ENCODE measurements at places on chromosomes 5 and 9. TPM values are rescaled to one million over a fixed set of nuclear protein-coding genes. Genes with fewer than 3 reads are reported as not detected.

Gene TICAM2
- total RNA-seq, result 1.3 TPM

Gene SOX30
- total RNA-seq, result under 0.01 TPM

Gene HMMR
- 0.33 TPM for total RNA-seq

Gene SCGB3A2
- not detected for total RNA-seq

Gene MAT2B
- total RNA-seq, result 41.3 TPM

Gene TLX3
- total RNA-seq, result not detected

DNA sequence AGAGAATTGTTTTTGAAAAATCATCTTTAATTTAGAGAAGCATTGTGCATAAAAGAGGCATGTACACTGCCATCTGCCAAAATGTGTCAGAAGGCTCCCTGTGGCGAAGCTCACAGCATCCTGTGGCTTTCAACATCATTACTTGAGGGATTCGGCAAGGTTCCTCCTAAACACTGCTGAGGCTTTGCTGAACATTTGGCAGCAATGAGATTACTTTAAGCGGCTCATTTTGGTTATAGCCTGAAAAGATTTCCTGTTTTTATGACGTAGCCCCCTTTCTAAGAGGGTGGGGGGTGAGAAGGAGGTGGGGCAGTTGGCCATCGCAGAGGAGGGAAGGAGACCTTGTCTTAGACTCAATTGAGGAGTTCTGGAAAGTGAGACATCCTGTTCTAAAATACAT lies 469.4 kb downstream of the RASEF start:
- DNase-seq, result no peak

- DNase-seq, result no peak
Observed at GRCh38 chr9:112669326-112669725, 48.6 kb downstream of the INIP start.

DNA sequence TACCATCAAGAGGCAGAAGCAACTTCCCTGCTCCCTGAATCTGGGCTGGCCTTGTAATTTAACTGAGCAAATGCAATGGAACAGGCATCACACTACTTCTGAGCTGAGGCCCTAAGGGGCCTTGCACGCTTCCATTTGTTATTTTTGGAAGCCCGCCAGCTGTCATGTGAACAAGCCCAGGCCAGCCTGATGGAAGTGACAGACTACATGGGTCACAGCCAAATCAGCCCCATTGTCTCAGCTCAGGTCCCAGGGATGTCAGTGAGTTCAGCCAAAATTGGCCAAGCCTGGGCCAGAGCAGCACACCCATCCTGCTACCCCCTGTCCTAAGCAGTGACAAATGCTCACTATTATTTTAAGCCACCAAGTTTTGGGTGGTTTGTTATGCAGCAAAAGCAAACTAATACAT lies 72.8 kb downstream of the PRRT1B start:
- DNase-seq, result peak; percentile 47

GRCh38 chr9:124020520-124021384 lies 9.2 kb downstream of the LHX2 start:
- no peak for DNase-seq

- no peak for DNase-seq
Observed at GRCh38 chr9:19587678-19588077, 178.9 kb downstream of the ACER2 start.

- DNase-seq, result no peak
Observed at GRCh38 chr9:128275198-128276007, at the start of gene GOLGA2. Gene GOLGA2 (minus strand): TSS chr9:128276007. CDS start chr9:128275976, 31 bp downstream.

- DNase-seq, result no peak
Observed at GRCh38 chr5:124922255-124922975, 176.0 kb upstream of the ZNF608 start.

- DNase-seq, result no peak
Observed at GRCh38 chr5:85823462-85824426, 794.0 kb upstream of the COX7C start.

DNA sequence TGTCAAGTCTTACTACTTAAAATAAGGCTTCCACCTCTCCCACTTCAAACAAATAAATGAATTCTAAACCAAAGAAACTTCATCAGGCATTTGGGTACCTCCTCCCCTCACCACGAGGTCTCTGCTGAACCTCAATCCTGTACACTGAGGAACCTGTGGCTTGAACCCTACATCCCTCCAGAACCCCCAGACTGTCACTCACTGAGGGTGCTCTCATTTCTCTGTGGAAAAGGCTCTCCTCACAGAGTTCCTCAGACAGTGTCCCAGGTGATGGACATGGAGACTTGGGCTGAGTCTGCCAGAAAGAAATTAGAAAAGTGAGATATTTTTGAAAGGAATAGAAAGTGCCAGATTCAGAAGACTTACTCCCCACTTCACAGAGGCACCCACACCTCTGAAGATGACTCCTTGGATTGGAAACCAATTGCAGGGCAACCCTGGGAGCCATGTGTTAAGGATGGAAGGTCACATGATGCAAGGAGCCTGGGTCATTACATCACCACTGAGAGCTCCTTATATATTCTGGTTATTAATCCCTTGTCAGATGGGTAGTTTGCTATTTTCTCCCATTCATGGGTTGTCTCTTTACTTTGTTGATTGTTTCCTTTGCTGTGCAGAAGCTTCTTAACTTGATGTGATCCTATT lies 19.8 kb downstream of the MLANA start:
- DNase-seq, result no peak

DNA sequence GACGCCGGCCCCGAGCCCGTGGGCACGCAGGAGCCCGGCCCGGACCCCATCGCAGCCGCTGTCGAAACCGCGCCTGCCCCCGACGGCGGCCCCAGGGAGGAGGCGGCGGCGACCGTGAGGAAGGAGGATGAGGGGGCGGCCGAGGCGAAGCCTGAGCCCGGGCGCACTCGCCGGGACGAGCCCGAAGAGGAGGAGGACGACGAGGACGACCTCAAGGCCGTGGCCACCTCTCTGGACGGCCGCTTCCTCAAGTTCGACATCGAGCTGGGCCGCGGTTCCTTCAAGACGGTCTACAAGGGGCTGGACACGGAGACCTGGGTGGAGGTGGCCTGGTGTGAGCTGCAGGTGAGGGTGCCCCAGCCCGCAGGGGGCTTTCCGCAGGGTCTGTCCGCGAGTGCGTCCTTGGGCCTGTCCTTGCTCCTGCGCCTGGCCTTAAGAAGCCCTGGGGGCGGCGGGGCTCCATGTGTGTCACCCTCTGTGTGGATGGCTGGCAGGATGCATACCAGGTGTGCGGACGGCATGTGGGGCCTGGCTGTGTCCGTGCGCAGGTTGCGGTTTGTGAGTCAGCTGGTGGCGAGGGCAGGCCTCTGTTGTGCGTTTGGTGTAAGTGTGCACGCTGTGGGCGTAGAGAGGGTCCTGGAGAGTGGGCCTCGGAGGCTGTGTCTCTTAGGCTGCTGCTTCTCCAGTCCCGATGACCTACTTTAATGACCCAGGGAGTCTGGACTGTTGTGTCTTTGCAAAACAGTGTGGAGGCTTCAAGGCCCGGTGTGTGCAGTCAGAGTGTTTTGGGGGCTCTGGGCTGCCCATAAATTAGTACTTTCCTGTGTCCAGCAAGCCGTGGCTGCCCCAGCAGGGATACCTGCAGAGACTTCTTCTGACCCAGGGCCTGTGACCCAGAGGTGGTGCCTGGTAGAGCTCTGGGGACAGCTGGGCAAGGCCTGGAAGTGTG lies 1.6 kb downstream of the WNK2 start:
- DNase-seq, result no peak

DNA sequence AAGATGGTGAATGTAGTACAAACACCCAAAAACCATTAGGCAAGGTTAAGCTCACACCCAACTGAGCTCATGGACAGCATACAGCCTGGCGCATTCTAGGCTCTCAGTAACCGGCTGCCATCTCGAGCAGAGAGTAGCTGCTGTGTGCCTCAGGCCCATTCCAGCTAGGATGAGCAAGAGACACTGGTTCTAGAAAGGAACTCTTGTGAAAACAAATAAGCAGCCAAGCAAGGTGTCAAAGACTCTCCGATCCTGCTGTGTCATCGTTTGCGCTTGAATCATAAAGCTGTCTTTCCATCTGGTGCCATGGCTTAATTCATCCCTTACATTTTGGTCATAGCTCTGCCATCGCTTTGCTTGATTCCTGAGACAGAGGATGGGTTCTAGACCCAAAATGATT lies 135.4 kb upstream of the MSX2 start:
- no peak for DNase-seq

DNA sequence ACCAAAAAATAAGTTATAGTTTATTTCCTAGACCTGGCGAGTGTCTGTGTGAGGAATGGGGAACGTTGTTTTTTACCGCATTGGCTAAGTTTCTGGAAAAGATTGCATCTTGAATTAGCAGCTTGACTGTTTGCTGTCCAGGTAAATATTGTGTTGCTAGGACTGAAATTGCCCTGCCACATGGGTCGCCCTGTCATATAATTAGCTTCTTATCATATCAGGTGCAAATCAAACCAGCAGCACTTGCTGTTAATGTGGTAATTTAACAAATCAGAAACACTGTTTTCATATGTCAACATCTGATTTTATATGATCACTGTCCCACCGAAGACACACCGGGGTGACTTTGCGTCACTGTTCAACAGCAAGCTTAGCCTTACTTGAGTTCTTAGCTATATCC lies 63.7 kb upstream of the ZNF622 start:
- no peak for DNase-seq

- DNase-seq, result no peak
Observed at GRCh38 chr5:125510651-125511050, 764.2 kb upstream of the ZNF608 start.

- DNase-seq, result no peak
Observed at GRCh38 chr5:2143088-2143487, 260.4 kb upstream of the IRX4 start.

DNA sequence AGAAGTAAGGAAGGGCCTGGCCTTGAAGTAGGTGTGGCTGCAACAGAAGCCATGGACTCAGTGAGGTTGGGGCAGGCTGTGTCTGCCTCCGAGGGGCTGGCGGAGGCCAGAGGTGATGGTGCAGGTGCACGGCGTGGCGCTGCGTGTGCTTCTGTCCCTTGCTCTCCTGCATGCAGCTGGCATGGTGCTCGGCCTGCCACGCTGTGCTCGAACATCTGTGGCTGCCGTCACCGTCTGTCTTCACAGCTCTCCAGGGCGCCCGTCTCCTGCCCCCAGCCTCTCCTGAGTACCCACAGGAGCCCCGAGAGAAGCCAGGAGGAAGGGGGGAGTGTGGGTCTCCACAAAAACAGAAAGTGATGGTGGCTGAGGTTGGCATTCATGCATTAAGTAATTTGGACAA lies 193.7 kb downstream of the CACNA1B start:
- peak; percentile 27 for DNase-seq

Data from liver (tissue), 10 donors.